Smooth muscle cell of the brain vasculature (primary cell): ENCODE measurements at places on chromosomes 12 and 14.

- no peak for DNase-seq
These were observed 13.8 kb downstream of the SMIM41 start for GRCh38 chr12:52093346-52093745.

DNA sequence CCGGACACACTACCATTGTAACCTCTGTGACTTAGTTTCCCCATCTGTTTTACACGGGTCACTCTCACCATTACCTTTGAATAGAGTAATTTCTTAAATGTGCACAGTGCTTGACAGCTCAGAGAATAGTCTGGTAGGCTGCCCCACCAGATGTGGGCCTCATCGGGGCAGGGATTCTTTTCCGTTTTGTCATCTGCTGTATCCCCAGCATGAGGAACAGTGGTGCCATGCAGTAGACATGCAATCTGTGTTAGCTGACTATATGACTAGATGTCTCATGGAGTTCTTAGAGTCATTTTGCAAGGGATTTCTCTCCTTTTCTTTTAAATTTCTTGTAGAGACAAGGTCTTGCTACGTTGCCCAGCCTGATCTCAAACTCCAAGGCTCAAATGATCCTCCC, 44.9 kb upstream of the PLEKHG3 start:
- no peak for DNase-seq

- no peak for DNase-seq
These were observed 126.1 kb downstream of the DAD1 start for GRCh38 chr14:22462923-22463322.

DNA sequence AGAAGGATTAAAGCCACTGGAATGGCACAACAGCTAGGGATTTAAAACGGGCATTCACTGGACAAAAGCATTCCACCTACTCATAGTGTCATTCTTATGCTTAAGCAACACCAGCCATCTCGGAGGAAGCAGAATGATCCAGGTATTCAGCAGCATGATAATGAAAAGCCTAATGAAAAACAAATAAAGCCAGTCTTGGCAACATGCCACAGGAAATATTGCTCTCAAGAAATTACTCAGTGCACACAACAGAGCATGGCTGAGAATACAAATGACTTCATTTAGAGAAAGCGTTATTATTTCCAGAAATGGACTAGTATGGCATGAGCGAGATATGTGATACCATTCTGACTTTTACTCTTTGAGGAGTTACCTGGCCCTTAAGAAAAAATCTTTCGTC, 442.2 kb downstream of the APAF1 start:
- DNase-seq, result no peak

DNA sequence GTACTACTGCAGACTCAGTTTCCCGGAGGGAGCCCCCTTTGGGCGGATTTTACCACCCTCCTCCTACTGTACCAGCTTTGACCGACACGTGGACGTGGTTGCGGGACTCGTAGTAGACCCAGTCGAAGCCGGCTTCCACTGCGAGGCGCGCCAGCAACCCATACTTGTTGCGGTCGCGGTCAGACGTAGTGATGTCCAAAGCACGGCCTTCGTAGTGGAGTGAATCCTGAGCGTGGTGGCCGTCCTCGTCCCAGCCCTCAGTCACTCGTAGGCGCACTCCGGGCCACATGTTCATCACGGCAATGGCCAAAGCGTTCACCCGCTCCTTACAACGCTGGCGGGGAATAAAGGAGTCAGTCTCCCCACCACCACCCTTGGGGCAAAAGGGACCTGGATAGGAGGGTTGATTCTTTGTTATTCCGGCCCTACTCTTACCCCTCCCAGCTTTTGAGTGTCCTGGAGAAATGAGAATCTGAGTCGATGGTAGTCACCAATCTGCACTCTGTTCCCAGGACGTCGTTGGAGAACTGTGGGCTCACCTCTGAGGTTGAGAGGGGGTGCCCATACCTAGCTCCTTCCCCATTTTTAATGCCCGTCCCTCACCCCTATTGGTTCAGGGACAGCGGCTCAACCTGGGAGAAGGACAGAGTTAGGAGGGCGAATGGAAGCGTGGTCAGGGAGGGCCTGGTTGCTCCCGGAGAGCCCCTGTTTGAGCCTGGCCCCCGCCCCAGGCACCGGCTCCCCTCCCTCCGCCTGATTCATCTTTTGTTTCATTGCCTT, 3.4 kb downstream of the DHH start:
- no peak for DNase-seq

DNA sequence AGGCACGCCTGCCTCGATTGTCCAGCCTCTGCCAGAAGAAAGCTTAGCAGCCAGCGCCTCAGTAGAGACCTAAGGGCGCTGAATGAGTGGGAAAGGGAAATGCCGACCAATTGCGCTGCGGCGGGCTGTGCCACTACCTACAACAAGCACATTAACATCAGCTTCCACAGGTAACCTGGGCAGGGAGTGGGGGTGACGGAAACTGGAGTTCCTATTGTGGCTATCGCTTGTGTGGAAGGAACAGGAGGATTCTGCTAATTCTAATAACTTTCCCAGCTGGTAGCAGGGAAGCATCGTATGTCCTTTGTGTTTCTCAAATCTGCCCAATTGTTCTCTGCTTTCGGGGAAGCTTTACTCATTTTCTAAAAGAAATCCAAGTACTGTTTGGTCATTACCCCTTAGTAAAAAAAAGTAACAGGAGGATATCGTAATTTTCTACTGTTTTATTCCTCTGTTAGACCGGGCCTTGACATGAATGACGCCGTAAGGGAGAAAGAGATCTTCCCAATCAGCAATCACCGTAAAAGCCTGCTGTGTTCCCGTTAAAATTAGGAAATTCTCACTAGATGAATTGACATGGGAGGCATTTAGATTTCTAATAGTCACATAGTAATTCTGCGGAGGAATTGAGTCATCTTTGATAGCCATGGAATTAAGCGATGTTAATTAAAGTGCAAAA, 449 bp downstream of the THAP2 start:
- DNase-seq, result no peak

GRCh38 chr14:105086833-105087307, 21.6 kb upstream of the GPR132 start:
- no peak for DNase-seq

DNA sequence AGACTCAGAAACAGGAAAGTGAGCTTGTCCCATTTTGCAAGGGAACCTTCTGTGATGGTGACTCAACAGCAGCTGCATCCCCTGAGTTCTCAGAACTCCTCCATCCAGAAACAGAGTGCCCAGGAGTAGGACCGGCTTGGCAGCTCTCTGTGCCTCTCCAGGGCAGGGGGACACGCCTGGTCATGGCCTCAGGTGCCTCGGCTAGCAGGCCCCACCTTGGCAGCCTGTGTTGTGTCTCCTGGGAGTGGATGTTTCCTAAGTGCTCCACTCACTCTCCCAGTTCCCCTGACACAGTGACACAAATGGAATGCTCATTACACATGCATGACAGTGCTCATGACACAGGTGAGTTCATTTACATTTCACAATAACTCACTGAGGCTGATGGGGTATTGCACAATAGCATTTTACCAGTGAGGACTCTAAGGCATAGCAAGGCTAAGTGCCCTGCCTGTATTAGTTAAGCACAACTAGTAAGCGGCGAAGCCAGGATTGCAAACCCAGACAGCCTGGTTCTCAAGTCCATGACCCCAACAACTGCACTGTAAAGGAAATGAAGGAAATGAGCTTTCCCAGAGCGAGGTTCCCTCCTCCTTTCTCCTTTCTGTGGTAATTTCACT, 47.4 kb downstream of the CALM1 start:
- no peak for DNase-seq

- no peak for DNase-seq
These were observed 3.2 kb upstream of the MIA2 start for GRCh38 chr14:39230416-39231035.

- no peak for DNase-seq
These were observed 20.3 kb downstream of the SYNE3 start for GRCh38 chr14:95496111-95496681.

GRCh38 chr14:105199093-105199492, 18.0 kb upstream of the NUDT14 start:
- DNase-seq, result no peak

- DNase-seq, result no peak
These were observed at the start of gene TNFAIP2 for GRCh38 chr14:103122947-103123633. Gene TNFAIP2, plus strand, starts transcription at chr14:103123461. Its CDS starts 2,997 bp downstream, at chr14:103126458.
